ENCODE measurements at places on chromosomes 6 and 20.
A peak's percentile ranks its signal among the peaks of the same experiment; 100 is the strongest.

DNA sequence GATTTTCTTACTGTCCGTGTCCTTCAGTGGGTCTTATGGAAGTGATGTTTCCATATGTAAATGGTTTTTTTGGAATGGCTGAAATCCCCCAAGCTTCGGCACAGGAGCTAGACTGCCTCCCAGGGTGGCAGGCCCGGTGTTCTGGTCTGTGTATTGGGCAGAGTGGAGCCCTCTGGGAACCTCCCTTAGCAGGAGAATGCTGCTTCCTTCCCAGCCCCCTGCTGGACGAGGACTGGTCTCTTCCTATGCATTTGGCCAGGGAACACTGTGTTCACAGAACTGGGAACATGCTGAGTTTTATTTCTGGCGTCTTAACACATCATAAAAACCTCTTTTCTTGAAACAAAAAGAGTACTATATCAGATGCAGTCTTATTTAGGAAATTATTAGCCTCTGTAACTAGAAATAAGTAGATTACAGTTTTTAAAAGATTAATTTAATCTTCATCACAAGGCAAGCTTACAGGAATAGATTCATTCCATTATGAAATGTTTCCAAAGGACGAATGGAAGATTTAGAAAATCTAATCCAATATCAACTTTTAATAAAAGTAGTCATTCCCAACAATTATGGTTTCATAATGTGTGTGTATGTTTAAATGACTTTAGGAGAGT is 56.6 kb downstream of the SYTL3 start:
- DNase-seq, result peak; percentile 56

GRCh38 chr6:98477231-98477630 is 357.1 kb upstream of the POU3F2 start:
- no peak for DNase-seq

GRCh38 chr20:23598481-23598880 is 7.2 kb downstream of the CST9 start:
- DNase-seq, result no peak

DNA sequence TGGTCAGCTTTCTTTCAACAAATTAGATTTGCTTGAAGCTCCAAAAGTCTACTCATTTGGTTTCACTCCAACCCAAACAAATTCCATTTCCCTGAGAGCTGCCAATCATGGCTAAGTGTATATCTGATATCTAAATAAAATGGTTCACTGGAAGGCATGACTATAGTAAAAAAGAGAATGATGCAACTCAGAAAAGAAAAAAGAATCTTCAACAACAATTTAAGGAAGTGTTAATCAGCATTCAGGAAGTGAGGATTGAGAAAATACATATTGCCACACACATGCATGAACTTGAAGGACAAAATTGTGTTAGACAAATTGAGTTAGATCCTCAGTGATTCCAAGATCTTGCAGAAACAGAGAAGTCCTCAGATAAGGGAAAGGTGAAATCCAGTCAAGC is 972.9 kb upstream of the FLRT3 start:
- DNase-seq, result no peak

DNA sequence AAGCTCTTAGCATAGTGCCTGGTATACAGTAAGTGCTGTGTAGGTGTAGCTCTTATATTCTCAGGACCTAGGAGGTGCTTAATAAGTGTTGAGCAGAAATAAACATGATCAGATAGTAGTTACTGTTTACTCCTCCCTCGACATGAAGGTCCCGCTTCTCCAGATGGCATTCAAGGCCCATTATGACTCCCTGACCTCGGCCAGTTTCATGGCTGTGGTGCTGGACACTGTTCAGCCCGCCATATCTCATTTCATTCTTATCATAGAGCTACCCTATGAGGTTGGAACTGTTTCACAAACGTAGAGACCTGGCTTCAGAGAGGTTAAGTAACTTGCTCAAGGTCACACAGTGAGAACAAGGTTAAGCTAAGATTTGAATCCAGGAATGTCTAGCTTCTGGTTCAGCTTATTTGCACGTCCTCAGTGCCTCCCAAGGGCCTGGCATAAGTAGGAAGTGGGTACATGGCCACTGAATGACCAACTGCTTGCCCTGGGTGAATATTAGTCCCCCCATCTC is 39.0 kb downstream of the CD40 start:
- DNase-seq, result no peak

Data from AG20443 (cell line).